ENCODE measurements at places on chromosomes 5 and 9. TPM values are rescaled to one million over a fixed set of nuclear protein-coding genes. Genes with fewer than 3 reads are reported as not detected.

The ASTN2 gene
- 2.8 TPM for polyA plus RNA-seq

The LCP2 gene
- 2.1 TPM for polyA plus RNA-seq

The FOXD4L6 gene
- not detected for polyA plus RNA-seq

The CBY3 gene
- polyA plus RNA-seq = not detected

The KCNT1 gene
- polyA plus RNA-seq = 0.09 TPM

The SPATA31D4 gene
- polyA plus RNA-seq = not detected

The SV2C gene
- 0.04 TPM for polyA plus RNA-seq

The DAP gene
- polyA plus RNA-seq = 46.9 TPM

The LRRC70 gene
- 6.1 TPM for polyA plus RNA-seq

The TMEM174 gene
- not detected for polyA plus RNA-seq

The PTPN3 gene
- 2.2 TPM for polyA plus RNA-seq

The EMB gene
- 1.7 TPM for polyA plus RNA-seq

The CKMT2 gene
- polyA plus RNA-seq = 16.2 TPM

The C1QTNF2 gene
- 0.14 TPM for polyA plus RNA-seq

The SYK gene
- 7.4 TPM for polyA plus RNA-seq

The CCDC152 gene
- polyA plus RNA-seq = 2.6 TPM

The RBM18 gene
- 10.7 TPM for polyA plus RNA-seq

The MYMK gene
- polyA plus RNA-seq = not detected

The DPYSL3 gene
- polyA plus RNA-seq = 77.3 TPM

The FBP2 gene
- 3.5 TPM for polyA plus RNA-seq

The PCDHB2 gene
- polyA plus RNA-seq = 0.74 TPM

The PTGER4 gene
- 18.5 TPM for polyA plus RNA-seq

The FUBP3 gene
- 23.1 TPM for polyA plus RNA-seq

The INSL6 gene
- polyA plus RNA-seq = not detected

The SLC6A7 gene
- polyA plus RNA-seq = not detected

The IL13 gene
- not detected for polyA plus RNA-seq

The GMCL2 gene
- not detected for polyA plus RNA-seq

The MYOZ3 gene
- polyA plus RNA-seq = 0.79 TPM

The PCDHAC2 gene
- 0.25 TPM for polyA plus RNA-seq

The ZDHHC21 gene
- polyA plus RNA-seq = 2.3 TPM

The ZNG1E gene
- polyA plus RNA-seq = 19.6 TPM

The SPINK1 gene
- polyA plus RNA-seq = 21.3 TPM

The GABRG2 gene
- polyA plus RNA-seq = not detected

The GFI1B gene
- polyA plus RNA-seq = 0.02 TPM

The NR5A1 gene
- polyA plus RNA-seq = 0.03 TPM

The ANKDD1B gene
- 1.1 TPM for polyA plus RNA-seq

The IL5 gene
- polyA plus RNA-seq = not detected

The TERT gene
- polyA plus RNA-seq = not detected

The CLIC3 gene
- 3.0 TPM for polyA plus RNA-seq

The HSD17B3 gene
- polyA plus RNA-seq = 1.7 TPM

The ATG10 gene
- 3.2 TPM for polyA plus RNA-seq

The CDC20B gene
- not detected for polyA plus RNA-seq

The LEAP2 gene
- polyA plus RNA-seq = 0.70 TPM

The CMYA5 gene
- 0.53 TPM for polyA plus RNA-seq

The POC5 gene
- 3.7 TPM for polyA plus RNA-seq

Data from adipose tissue (tissue), 3 donors.